ENCODE measurements at places on chromosomes 3 and 15. TPM values are rescaled to one million over a fixed set of nuclear protein-coding genes. Genes with fewer than 3 reads are reported as not detected.

Gene ISLR2
- total RNA-seq = not detected

Gene TJP1
- not detected for total RNA-seq

Gene GOLGA6L7
- total RNA-seq = not detected

GRCh38 chr3:52786330-52787215, 8.0 kb upstream of the ITIH3 start:
- H3K36me3 ChIP-seq = no peaks in the 10 kb centered on the region
- no peak overlapping the region for H3K27ac ChIP-seq
- no peak for DNase-seq
- H3K4me1 ChIP-seq = no peaks in the 10 kb centered on the region

GRCh38 chr3:158839966-158840365, 38.1 kb downstream of the MFSD1 start:
- no peaks in the 10 kb centered on the region for H3K4me1 ChIP-seq
- H3K36me3 ChIP-seq = no peaks in the 10 kb centered on the region
- H3K4me3 ChIP-seq = no peak overlapping the region
- no peak for DNase-seq

GRCh38 chr3:42526616-42527367, 24.3 kb downstream of the VIPR1 start:
- H3K36me3 ChIP-seq = peaks cover 4% of the 10 kb centered on the region
- DNase-seq = peak; percentile 73
- H3K27me3 ChIP-seq = no peaks in the 10 kb centered on the region
- H3K4me1 ChIP-seq = peaks cover 52% of the 10 kb centered on the region
- peak overlapping the region; percentile 56 for H3K27ac ChIP-seq

GRCh38 chr3:171850960-171851659, 8.0 kb downstream of the TMEM212 start:
- DNase-seq = no peak
- no peaks in the 10 kb centered on the region for H3K36me3 ChIP-seq
- H3K27me3 ChIP-seq = peaks cover 7% of the 10 kb centered on the region
- no peaks in the 10 kb centered on the region for H3K4me1 ChIP-seq
- H3K27ac ChIP-seq = no peak overlapping the region

- no peaks in the 10 kb centered on the region for H3K27me3 ChIP-seq
- H3K4me1 ChIP-seq = no peaks in the 10 kb centered on the region
- H3K4me3 ChIP-seq = no peak overlapping the region
These were observed 333.3 kb downstream of the GRM7 start for GRCh38 chr3:7194071-7194835.

GRCh38 chr15:48601095-48601494, 44.4 kb downstream of the FBN1 start:
- peaks cover 2% of the 10 kb centered on the region for H3K27me3 ChIP-seq
- no peak overlapping the region for H3K4me3 ChIP-seq
- DNase-seq = no peak
- no peak overlapping the region for H3K27ac ChIP-seq

- no peaks in the 10 kb centered on the region for H3K36me3 ChIP-seq
- H3K4me1 ChIP-seq = no peaks in the 10 kb centered on the region
- no peak for DNase-seq
- no peak overlapping the region for H3K4me3 ChIP-seq
- H3K27ac ChIP-seq = no peak overlapping the region
- no peaks in the 10 kb centered on the region for H3K27me3 ChIP-seq
These were observed 49.4 kb upstream of the SYNPR start for GRCh38 chr3:63228677-63229076.

DNA sequence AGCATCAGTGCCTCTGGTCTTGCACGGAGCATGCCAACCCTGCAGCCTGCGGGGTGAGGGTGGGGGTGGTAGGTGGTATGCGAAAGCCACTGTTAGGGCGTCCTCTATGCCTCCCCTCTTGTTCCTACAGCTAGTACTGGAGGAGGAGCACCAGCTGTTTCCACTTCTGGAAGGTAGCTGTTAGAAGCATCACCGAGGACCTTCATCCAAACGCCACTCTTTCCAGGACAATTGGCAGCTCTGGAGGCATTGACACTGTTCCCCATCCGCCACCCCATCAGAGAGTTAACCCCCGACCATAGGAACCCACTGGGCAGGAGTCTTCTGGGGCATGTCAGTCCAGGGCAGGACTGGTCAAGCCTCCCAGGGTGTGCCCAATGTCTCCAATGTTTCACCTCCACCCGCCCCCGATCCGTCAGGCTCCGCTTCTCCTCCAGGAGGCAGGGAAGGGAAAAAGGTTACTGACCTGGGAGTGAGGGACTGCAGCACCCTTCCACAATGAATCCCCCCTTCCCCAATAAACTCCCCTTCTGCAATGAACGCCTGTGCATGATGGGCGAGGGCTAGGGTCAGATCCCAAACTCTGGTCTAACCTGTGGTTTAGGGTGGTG, 487 bp downstream of the DUOX2 start:
- H3K4me3 ChIP-seq = no peak overlapping the region
- H3K27me3 ChIP-seq = peaks cover 25% of the 10 kb centered on the region
- no peak for DNase-seq
- no peak overlapping the region for H3K27ac ChIP-seq

GRCh38 chr3:59266551-59266950, 216.7 kb upstream of the CFAP20DC start:
- no peak for DNase-seq
- H3K27me3 ChIP-seq = peaks cover 2% of the 10 kb centered on the region
- no peak overlapping the region for H3K27ac ChIP-seq
- no peaks in the 10 kb centered on the region for H3K36me3 ChIP-seq

DNA sequence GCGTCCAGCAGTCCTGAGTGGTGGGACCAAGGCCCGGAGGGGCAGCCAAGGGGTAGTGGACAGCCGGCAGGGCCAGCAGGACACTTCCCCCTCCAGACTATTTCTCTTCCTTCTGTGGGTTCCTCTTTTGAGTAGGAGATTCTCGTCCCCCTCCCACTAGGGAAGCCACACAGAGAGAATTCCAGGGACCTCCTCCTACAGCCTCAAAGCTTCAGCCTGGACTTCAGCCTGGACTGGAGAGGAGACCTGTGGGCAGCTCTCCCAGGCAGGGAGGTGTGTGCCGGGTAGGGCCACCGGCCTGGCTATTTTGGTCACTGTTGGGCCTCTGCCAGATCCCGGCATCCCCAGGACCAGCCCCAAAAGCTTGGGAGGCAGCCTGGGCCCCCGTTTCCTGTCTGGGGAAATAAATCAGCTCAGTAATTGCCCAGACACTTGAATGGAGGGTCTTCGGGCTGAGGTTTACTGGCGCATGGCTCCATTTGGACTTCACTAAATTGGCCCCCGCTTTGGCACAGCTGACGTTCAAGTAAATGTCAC, 1.3 kb downstream of the SLC6A6 start:
- peak overlapping the region; percentile 45 for H3K27ac ChIP-seq
- peaks cover 10% of the 10 kb centered on the region for H3K36me3 ChIP-seq

DNA sequence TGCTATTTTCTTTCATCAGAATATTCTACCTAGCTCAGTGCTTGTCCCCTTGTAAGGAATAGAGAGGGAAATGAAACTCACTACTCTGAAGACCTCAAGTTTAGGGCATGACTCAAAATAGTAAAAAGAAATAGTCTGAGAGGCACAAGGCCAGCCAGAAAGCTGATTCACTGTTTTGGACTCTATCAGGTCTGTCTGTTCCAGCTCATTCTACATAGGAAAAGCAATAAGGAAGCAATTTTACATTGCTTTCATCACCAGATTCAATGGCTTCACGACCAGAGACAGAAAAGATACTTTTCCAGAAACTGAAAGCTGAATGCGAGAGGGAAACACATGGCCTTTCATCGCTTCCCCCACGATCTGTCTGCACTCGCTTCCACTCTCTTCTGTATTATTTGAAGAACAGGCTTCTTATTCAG, 276.0 kb downstream of the GBE1 start:
- H3K4me3 ChIP-seq = no peak overlapping the region
- H3K36me3 ChIP-seq = no peaks in the 10 kb centered on the region
- no peaks in the 10 kb centered on the region for H3K4me1 ChIP-seq
- H3K27me3 ChIP-seq = no peaks in the 10 kb centered on the region
- DNase-seq = no peak
